Stimulated activated naive CD8-positive, alpha-beta T cell treated with anti-CD3 and anti-CD28 coated beads, Interleukin-15, amount 100 ng/mL, for 72 hours (primary cell): ENCODE measurements at places on chromosomes 1 and 21.

DNA sequence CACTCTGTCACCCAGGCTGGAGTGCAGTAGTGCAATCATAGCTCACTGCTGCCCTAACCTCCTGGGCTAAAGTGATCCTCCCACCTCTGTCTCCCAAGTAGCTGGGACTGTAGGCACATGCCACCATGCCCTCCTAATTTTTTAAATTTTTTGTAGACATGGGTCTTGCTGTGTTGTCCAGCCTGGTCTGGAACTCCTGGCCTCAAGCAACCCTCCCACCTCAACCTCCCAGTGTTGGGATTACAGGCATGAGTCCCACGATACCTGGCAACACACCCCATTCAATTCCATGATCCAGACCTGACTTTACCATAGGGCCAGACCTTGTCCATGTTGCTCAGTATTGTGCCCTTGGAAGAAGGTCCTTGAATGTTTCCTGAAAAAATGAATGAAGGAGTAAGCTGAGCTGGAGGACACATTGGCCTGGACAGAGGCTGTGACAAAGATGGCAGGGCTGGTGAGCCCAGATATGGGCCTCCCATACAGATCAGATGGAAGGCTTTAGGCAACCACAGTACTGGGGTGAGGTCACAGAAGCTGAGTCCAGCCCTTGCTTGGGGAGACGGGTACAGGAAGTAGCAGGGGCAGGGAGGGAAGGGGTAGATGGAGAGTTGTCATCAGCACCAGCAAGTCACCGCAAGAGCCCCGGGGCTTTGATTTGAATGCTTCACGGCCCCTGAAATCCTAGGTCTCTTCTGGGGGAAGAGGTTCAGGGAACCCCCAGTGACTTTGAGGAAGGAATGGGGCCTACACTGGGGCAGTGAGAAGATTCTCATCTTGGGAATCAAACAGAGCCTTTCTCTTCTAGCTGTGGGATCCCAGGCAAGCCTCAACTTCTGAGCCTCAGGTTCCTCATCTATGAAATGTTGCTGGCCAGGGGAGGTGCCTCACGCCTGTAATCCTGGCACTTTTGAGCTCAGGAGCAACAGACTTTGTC, 40.1 kb upstream of the DMBX1 start:
- no peak for DNase-seq

- DNase-seq, result no peak
Observed at GRCh38 chr1:178066296-178066907, 27.5 kb upstream of the RASAL2 start.

GRCh38 chr1:29641921-29642320, 405.6 kb downstream of the PTPRU start:
- DNase-seq, result no peak

DNA sequence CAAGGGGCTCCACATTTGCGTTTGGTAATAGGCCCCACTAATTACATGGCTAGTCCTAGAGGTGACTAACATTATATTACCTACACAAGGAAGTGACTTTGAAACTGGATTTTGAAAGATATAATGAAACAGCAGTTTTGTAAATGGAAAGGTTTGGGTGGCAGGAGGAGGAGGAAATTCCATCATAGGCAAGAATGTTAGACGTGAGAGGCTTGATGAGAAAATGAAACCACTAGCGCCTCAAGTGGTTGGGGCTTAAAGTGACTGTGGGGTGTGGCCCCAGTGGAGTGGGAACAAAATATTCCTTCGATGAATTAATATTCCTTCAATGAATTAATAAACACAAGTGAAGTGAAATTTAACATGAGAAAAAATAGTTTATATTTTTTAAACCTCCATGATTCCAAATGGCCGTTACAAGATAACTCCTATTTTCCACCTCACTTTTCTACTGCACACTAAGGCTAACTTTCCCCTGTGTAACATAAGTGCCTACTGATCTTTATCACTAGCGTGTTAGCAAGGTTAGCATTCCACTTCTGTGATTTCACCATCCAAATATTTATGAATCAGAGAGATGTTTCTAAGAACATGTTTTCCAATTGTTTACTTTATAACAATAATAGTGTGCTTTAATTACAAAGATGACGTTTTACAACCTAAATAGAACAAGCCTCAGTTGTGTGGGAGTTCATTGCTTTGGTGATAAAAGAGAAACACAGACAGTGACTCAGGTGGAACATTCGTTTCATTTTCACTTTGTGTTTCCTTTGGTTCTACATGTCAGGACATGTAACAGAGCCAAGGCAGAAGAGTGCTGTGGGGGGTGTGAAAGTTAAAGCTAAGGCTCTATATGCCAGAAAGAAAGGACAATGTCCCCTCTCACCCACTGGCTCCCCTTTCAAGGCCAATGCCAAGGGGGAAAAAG, 12.5 kb upstream of the ATF3 start:
- DNase-seq, result peak; percentile 64

- no peak for DNase-seq
Observed at GRCh38 chr1:78996791-78997190, 9.7 kb downstream of the ADGRL4 start.

GRCh38 chr1:97500760-97501159, 420.1 kb downstream of the DPYD start:
- DNase-seq, result no peak

GRCh38 chr1:247228133-247228532, 27.7 kb upstream of the VN1R5 start:
- no peak for DNase-seq

DNA sequence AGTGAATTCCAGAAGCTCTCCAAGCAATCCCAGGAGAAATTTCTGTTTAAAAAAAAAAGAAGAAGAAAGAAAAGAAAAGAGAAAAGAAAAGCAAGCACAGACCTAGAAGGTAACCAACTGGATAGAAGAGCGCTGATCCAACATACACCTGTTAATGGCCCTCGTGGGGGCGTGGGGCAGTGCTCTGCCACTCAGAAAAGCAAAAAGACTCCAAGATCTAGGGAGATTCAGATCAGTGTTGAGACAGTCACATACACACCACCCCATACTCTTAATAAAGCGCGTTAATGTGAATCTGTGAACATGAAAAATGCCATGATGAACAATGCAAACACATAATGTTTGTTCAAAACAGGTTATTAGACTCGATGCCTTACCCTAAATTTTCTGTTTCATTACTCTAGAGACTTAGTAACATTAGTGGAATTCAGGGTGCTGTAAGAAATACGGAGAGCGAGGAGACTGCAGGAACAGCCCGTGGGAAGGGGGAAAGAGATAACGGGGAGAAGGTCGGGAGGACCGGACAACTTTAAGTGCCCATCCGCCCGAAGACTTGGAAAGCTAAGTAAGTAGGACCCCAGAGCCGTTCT, 406 bp downstream of the NME7 start:
- no peak for DNase-seq

DNA sequence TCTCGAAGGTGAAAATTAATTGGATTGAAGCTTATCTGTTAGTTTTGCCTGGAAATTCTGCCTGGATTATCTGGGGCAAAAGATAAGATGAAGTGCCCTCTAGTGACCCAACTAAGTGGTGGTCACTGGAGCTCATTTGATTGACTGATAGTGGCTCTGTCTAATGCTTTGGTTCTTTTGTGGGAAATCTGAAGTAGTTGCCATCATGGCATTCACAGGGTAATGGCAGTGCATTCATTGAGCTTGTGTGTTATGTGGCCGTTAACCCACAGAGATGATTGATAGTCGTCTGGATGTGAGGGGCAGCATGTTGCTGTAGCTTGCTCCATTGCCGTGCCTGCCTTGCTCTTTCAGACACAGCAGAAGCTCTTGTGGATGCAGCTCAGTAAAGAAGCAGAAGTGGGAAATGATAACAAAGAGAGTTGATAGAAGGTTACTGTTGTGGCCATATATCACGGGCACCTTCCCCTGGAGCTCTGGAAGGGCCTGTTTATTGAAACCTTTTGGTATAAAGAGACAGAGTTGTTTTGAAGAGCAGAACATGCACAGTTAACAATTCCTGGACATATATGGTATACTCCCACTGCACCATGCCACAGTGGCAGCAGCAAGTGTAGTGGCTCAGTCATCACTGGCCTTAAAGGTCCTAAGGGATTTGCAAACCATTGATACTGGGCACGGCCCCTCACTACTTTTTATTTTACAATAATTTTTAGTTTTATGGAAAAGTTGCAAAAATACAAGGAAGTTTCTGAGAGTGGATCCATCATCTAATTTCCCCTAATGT, 42.0 kb downstream of the CXADR start:
- DNase-seq, result no peak
